ENCODE measurements at places on chromosomes 12 and 14.
A peak's percentile ranks its signal among the peaks of the same experiment; 100 is the strongest.

DNA sequence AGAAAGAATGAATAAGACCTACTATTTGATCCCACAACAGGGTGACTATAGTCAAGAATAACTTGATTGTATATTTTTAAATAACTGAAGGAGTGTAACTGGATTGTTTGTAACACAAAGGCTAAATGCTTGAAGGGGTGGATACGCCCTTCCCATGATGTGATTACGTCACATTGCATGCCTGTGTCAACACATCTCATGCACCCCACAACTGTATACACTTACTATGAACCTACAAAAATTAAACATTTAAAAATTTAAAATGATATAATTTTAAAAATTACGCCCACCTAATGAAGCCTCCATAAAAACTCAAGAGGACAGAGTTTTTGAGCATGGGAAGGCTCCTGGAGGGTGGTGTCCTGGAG lies 94.5 kb downstream of the SCARB1 start:
- DNase-seq = no peak

DNA sequence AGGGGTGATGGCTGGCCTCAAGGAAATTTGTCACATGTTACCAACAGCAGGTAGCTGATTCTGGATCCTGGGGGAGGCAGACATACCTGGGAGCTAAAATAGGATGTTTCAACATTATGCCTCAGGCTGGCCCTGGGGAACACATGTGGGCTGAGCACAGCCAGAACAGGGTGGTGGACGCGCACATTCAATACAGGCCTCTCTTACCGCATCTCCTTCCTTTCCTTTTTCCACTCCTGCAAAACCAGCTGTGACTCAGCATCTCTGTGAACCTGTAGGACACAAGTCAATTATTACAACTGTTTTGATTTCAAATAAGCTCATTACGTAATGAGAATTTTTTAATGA lies 61.0 kb downstream of the NT5DC3 start:
- DNase-seq = no peak

- DNase-seq = peak; percentile 29
Observed at GRCh38 chr12:14394317-14395073, 29.0 kb downstream of the ATF7IP start.

DNA sequence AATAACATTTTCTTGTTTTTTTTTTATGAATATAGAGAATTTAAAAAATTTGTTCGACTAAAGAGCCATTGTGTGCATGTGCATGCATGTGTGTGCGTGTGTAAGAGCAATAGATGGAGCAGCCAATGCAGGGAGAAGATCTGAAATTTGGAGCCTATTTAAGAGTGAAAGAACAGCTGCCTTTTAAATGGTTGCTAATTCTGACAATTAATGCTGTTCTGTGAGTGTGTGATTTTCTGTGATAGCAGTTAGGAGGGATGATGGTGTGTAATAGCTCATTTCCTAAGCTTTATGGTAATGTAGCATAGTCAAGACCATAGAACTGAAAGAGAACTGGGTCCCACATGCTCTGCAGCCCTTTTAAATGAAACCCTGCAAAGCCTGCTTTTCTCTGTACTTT lies 137.9 kb downstream of the NRXN3 start:
- no peak for DNase-seq

GRCh38 chr12:52656616-52657015 lies 4.6 kb upstream of the KRT2 start:
- no peak for DNase-seq

GRCh38 chr14:52700701-52701172 lies 5.4 kb upstream of the ERO1A start:
- no peak for DNase-seq

DNA sequence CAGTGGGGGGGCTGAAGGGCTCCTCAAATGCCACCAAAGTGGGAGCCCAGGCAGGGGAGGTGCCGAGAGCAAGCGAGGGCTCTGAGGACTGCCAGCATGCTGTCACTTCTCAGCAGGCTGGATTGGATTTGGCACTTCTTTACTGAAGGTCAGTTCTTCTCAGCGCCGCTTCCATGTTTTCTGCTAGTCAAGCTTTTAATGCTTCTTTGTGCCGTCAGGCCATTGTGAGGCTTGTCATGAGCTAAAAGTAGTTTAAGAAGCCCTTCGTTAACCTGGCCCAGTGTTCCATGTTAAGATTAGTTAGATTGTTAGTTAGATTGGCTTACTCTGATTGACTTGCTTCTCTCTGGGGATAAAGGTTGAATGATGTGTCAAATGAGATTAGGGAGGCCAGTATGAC lies 13.4 kb downstream of the GABARAPL1 start:
- DNase-seq = no peak

DNA sequence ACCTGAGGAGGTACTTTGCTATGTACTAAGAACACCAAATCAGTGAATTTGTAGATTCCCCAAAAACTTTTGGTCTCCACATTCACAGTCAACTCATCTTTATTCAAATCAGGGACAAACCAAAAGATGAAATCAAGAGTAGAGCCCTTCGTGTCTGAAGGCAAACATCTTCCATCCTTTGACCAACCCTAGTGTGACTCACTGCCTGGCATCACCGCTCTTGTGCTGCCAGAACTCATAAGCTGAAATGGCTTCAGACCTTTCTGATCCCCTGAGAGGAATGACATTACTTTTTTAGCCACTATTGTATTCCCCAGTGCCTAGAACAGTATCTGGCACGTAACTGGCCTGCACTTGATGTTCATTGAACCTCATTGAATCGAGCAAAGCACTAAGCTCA lies 50.1 kb downstream of the GOLGA5 start:
- DNase-seq = no peak

DNA sequence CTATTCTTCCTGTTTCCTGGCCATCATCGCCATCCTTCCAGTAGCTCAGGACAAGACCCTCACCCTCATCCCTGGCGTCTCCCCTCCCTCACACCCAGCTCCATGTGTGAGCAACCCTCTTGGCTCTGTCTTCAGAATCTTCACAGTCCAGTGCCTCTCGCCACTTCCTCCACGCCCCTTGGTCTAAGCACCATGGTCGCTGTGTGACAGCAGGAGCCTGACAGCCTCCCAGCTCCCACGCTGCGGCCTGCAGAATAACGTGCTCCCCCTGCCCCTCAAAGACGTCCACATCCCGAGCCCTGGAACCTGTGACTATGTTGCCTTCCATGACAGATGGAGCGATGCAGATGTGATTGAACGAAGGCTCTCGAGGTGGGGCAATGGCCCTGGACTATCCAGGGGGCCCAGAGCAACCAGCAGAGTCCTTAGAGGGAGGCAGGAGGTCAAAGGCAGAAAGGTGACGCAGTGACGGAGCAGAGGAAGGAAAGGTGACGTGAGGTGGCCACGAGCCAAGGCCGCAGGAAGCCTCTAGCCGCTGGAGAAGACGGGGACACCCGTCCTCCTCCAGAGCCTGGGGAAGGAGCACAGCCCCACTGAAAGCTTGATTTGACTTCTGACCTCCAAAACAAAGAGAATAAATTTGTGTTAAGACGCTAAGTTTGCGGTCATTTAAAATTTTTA lies 139.8 kb downstream of the CALM1 start:
- no peak for DNase-seq

DNA sequence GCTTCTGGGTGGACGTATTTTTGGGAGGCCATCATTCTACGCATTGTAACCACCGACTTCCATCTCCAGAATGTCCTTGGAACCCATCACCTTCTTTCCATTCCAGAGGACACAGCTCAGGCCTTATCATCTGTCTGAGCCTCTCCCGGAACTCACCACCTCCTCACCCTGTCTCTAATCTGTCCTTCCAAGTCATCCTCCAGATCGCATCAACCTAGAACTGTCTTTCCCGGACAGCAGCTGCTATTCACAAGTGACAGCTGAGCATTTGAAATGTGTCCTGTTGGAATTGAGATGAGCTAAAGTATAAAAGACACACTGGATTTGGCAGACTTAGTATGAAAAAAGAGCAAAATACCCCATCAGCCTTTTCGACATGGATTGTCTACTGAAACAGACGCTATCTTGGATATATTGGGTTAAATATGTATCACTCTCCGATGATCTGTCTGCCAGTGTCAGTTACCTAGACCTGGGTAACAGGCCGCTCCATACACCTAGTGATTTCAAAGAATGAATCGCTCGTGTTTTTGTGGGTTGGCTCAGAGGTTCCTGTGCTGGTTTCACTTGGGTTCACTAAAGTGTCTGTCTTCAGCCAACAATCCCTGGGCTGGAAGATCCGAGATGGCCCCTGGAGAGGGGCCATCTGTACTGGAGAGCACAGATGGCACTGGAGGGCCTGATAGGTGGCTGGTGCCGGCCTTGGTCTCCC lies 104.4 kb upstream of the RFLNA start:
- no peak for DNase-seq

DNA sequence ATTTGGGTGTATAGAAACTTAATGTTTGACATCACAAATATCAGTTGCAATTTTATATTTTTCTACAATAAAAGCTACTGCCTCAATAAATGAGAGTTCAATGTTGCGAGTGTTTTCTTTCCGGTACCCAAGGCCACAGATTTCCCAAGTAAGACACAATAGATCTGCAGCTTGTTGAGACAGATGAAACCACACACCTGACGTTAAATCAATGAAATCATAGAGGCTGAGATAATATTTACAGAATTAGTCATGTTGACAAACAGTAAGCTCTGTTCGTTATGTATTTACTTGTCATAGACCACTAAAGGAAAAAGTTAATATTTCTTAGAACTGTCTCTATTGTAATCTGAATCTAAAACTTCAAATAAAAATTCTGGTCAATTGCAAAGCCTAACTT lies 49.2 kb upstream of the PTHLH start:
- no peak for DNase-seq

Data from memory B cell (primary cell).